Parietal lobe (tissue), 2 donors: ENCODE measurements at places on chromosomes 12 and 14. TPM values are rescaled to one million over a fixed set of nuclear protein-coding genes. Genes with fewer than 3 reads are reported as not detected.

Gene RNASE13
- not detected for total RNA-seq

Gene TTC6
- 0.63 TPM for total RNA-seq

Gene SUOX
- 11.9 TPM for total RNA-seq

Gene RNASE7
- not detected for total RNA-seq

Gene PPP2R5E
- total RNA-seq = 67.3 TPM

Gene MEG3
- total RNA-seq = 389 TPM

Gene CD9
- 17.8 TPM for total RNA-seq

Gene VDR
- total RNA-seq = not detected

Gene CPNE6
- 27.2 TPM for total RNA-seq

Gene SCNN1A
- not detected for total RNA-seq

Gene TAS2R50
- 26.3 TPM for total RNA-seq

Gene PAX9
- not detected for total RNA-seq

Gene FMNL3
- total RNA-seq = 18.8 TPM
